ENCODE measurements at places on chromosomes 6 and 20.

- no peak for DNase-seq
Measured at GRCh38 chr20:63610581-63611435, 16.1 kb downstream of the GMEB2 start.

DNA sequence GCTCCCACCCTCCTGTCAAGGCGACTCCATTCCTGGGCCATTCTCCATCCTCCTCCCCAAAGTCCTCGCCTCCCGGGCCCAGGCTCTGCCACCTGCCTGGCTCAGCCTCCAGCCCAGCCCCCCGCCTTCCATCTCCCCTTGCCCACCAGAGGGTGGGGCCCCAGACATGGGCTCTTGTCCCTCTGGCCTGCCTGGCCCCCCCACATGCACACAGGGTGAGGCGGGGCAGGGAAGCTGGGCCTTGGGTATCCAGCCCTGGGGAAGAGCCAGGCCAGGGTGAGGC, 95.2 kb downstream of the YTHDF1 start:
- DNase-seq, result no peak

DNA sequence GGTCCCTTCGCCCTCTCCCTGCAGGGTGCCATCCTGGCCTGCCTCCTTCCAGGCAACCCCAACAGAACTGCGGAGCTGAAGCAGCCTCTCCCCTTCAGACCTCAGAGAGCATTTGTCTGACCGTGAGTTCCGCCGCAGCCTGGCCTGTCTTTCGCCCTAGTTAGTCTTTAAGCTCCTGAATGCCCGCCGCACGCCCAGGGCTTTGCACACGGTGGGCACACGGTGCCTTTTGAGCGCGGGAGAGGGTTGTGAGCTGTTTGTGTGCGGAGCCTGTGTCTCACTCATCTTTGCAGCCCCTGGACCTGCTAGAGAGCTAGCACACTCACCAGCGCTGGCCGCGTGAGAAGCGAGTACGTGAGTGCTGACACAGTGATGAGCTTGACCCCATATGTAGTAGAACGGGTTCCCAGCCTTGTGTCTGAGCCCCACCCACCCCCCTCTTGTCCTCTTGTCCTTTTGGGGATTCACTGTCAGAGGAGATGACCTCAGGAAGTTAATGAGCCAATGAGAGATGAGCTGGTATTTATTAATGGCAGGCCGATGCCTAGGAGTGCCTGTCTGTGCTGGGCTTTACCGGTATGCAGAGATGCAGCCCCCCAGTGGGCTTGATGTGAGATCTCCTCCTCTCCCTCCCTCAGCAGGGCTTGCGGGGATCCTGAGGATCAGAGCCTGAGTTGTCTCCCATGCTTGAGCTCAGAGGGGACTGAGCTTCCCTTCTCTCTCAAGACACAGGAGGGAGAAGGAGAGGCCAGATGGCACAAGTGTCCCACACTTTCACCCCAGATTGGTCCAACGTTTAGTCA, 249.2 kb downstream of the FARS2 start:
- DNase-seq, result no peak

- no peak for DNase-seq
Measured at GRCh38 chr6:135128268-135128914, 52.7 kb upstream of the MYB start.

- DNase-seq, result no peak
Measured at GRCh38 chr6:125700581-125701353, 48.7 kb upstream of the HEY2 start.

DNA sequence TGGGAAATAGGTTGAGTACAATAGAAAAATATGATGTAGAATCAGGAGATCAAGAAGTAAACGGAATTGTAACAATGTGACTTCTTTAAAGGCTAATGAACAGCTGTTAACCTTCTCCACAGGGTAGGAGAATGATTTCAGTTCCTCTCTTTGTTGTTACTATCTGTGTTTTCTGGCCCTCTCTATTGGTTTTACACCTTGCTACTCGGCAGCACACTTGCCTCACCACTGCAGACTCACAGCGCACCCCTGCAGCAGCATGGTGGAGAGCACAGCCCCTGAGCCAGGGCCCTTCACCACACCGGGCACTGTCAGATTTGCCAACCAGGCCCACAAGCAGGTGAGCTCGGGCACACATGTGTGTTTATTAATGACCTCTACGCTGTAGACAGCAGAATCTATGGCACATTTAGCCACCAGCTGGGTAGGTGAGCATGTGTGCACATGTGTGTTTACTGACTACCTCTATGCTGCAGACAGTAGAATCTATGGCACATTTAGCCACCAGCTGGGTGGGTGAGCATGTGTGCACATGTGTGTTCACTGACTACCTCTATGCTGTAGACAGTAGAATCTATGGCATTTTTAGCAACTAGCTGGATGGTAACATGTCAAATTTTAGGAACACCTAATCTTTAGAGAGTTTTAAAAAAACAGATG, 16.8 kb downstream of the SFT2D1 start:
- no peak for DNase-seq

All from NCI-H1048 (cell line).